ENCODE measurements at places on chromosomes 2 and 18. TPM values are rescaled to one million over a fixed set of nuclear protein-coding genes. Genes with fewer than 3 reads are reported as not detected.

Gene GPAT2
- 0.63 TPM for total RNA-seq

Gene MAPK4
- not detected for total RNA-seq

Gene RTKN
- total RNA-seq: 58.1 TPM

Gene LIMS3
- total RNA-seq: 1.4 TPM
